ENCODE measurements at places on chromosomes 1 and 21.

GRCh38 chr1:6116137-6116536 lies 64.0 kb downstream of the CHD5 start:
- no peak for DNase-seq

DNA sequence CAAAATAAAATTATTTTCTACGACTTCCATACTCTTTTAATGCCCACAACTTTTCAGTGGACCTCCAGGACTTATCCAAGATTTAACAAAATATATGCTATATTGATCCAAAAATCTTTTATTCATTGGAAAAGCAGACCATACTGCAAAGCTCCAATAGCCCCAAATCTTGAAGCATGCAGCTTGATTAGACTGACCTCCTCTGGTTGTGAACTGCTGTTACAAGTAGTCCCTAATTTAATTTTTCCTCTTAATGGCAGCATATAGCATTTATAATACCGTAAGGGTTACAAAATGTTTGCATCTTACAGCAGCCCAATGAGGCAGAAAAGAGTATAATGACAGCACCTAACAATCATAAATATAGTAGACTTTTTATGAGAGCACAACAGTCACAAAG lies 49.8 kb downstream of the TPR start:
- DNase-seq = no peak

GRCh38 chr1:228394571-228395394 lies 11.9 kb downstream of the TRIM11 start:
- DNase-seq = no peak

DNA sequence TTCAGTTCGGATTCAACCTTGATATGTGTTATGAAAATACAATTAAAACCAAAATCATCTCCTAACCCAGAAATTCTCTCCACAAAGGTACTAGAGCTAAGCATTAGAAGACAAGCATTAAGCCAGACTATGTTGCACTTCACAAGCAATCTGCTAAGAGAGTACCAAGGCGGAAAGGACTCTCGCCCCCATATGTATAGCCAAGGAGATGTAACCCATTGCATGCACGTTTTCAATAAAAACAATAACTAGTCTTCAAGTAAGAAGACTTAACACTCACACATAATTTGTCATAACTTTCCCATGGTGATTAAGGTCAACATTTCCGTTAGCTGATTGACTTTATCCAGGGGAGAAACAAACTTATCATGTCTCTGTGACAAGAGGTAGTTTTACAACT lies 27.6 kb upstream of the PTPRC start:
- DNase-seq = no peak

DNA sequence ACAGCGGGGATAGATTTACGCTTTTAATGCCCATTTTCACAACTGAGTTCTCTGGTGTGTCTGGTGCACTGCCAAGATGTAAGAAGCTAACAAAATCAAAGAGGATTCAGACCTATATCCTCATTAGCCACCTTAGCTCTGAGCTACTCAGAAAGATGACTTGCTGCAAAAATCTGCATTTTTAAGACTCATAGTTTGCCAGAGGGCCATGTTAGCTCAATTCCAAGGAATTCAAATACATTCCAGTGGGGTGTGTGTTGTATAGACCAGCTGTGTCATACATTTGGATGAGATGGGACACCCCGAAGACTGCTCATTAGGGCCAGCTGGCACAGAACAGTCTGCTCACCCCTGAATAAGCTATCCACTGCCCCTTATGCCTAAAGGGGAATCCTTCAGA lies 8.9 kb downstream of the DENND2D start:
- DNase-seq = no peak

- DNase-seq = no peak
Measured at GRCh38 chr1:206568779-206569352, 43.4 kb downstream of the EIF2D start.

DNA sequence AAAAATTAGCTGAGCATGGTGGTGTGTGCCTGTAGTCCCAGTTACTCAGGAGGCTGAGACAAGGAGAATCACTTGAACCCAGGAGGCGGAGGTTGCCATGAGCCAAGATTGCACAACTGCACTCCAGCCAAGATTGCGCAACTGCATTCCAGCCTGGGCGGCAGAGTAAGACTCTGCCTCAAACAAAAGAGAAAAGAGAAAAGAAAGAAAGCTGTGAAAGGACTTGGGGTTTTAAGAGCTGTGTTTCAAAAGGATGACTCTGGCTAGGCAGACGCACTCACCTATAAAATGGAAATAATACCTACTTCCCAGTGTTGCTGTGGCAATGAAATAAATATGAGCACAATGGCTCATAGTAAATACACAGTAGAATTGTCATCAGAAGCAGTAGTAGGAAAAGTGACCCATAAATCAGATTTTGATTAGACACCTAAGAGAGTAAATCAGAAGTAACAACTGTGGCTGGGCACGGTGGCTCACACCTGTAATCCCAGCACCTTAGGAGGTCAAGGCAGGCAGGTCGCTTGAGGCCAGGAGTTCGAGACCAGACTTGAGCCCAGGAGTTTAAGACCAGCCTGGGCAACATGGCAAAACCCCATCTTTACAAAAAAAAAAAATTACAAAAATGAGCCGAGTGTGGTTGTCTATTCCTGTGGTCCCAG lies 45.9 kb upstream of the PUM1 start:
- DNase-seq = no peak

DNA sequence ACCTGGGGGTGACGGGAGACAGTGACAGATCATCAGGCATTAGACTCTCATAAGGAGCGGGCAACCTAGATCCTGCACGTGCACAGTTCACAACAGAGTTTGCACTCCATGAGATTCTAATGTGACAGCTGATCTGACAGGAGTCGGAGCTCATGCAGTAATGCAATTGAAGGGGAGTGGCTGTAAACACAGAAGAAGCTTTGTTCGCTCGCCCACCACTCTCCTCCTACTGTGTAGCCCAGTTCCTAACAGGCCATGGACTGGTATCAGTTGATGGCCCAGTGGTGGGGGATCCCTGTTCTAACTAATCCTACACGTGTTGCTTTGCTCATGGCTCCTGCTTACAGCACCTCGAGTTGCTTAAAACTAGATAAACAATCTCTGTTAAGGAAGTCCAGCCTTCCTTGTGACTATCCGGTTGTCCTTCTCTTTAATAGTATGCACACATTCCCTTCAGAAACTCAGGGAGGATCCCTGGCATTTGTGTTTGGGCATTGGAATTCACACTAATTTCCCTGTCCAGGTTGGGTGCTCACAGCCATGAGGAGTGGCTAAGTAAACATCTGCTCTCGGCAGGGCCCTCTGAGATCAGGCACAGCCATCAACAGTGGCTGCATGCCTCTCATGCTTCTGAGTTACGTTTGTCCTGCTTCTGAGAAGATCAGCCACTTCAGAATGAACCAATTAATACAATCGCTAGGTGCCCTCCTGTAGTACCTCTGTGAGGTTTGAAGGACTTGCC lies 21.1 kb upstream of the F3 start:
- no peak for DNase-seq

GRCh38 chr1:43938892-43939587 lies 5.4 kb downstream of the ARTN start:
- no peak for DNase-seq

DNA sequence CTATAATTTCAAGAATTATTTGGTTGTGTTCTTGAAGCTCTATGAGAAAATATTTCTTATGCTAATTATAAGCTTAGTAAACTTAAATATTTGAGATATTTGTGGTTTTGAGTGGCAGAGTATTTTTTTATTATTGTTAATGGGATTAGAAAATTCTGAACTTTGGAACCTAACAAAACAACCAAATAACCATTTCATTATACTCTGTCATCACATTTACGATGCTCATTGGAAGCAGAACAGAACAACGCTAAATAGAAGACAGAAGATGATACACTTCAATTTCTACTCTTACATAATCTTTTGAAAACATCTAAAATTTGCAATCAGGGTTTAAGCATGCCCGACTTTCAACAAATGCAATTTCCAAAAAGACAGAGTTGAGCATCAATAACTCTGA lies 270.2 kb downstream of the PTPRC start:
- no peak for DNase-seq

GRCh38 chr1:152858062-152858461 lies 1.7 kb upstream of the LCE7A start:
- no peak for DNase-seq

All from stimulated activated CD4-positive, alpha-beta T cell treated with anti-CD3 and anti-CD28 coated beads, Interleukin-1b, Interleukin-23, amount 100 ng/mL, for 4 hours (primary cell).